Inflammatory macrophage (primary cell): ENCODE measurements at places on chromosomes 12 and 14.

GRCh38 chr14:83133981-83134645, 1600.5 kb upstream of the SEL1L start:
- DNase-seq: no peak

GRCh38 chr12:27635349-27635972, 60.8 kb upstream of the REP15 start:
- DNase-seq: peak; percentile 62

DNA sequence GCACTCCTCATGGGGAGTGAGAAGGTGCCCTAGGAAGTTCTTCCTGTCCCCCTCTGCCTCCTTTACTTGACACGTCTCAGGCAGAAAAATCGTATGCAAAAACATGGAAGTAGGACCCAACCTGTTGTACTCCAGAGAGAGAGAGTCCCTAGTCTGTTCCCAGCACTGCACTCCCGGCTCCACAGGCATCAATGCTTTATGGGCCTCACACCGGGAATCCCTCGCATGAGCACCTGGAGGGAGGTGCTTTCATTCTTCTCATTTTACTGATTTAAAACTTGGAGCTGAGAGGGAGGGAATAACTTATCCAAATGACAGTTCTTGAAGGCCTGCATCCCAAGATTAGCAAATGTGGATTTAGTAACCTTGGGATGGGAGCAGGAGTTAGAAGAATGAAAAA, 1101.4 kb downstream of the BCL11B start:
- no peak for DNase-seq

GRCh38 chr14:43308421-43309110, 1198.5 kb downstream of the FSCB start:
- no peak for DNase-seq

DNA sequence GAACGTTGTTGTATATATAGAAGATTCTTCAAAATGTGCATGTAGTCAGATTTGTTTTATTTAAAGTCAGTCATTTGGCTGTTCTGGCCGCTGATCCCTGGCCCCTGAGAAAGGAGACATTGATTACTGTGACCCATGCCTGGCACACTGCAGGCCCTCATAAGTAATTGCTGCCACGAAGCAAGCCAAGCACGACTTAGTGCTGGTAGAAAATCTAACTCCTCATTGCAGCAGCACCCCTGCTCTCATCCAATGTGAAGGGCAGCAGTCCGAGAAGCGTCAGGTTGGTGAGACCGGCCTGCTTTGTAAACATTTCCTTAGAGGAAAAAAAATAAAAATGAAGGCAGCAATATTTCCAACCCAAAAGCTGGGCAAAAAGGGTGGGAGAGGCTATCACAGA, 22.8 kb upstream of the TMTC2 start:
- DNase-seq: no peak

DNA sequence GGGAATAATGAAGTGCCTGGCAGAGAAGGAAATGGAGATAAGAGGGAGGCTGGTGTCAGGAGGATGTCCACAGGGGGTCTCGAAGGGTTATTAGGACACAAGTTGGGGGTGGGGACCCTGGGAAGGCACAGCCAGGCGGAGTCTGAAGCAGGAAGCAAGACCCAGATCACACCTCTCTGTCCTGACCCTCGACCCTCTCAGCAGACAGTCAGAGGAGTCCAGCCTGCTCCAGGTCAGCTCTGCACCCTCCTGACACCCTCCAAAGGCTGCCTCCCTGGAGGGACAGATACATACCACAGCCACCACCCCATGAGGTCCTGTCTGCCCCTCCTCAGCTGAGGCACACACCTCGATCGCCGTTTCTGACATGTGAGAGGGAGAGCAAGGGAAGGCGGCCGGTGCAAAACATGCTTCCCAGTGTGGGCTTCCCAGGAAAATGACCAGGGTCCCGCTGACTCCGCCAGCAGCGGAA, 9.0 kb downstream of the BCL11B start:
- no peak for DNase-seq

GRCh38 chr12:94962670-94963069, 40.8 kb downstream of the NDUFA12 start:
- DNase-seq: no peak

DNA sequence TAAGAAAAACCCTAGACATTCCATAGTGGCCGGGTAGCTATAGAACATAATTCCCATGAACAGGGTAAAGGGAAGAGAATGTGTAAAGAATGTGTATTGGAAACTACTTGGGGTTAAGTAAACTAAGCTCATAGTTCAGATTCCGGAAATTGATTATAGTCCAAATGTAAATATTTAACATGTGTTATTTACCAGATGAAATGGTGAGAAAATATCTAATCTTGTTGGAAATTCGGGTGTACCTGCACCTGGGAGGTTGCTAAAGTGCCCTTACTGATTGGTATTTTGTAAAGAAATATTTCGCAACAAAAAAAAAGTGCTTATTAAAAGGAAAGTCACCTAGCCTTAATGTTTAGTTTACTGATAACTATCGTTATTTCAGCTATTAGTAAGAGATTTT, 14.4 kb downstream of the RASSF9 start:
- DNase-seq: no peak

- DNase-seq: no peak
Observed at GRCh38 chr12:100490056-100490455, 16.4 kb downstream of the NR1H4 start.

- no peak for DNase-seq
Observed at GRCh38 chr12:12499909-12500604, 62.6 kb downstream of the DUSP16 start.

GRCh38 chr12:4240161-4240783, 33.3 kb upstream of the CCND2 start:
- no peak for DNase-seq

DNA sequence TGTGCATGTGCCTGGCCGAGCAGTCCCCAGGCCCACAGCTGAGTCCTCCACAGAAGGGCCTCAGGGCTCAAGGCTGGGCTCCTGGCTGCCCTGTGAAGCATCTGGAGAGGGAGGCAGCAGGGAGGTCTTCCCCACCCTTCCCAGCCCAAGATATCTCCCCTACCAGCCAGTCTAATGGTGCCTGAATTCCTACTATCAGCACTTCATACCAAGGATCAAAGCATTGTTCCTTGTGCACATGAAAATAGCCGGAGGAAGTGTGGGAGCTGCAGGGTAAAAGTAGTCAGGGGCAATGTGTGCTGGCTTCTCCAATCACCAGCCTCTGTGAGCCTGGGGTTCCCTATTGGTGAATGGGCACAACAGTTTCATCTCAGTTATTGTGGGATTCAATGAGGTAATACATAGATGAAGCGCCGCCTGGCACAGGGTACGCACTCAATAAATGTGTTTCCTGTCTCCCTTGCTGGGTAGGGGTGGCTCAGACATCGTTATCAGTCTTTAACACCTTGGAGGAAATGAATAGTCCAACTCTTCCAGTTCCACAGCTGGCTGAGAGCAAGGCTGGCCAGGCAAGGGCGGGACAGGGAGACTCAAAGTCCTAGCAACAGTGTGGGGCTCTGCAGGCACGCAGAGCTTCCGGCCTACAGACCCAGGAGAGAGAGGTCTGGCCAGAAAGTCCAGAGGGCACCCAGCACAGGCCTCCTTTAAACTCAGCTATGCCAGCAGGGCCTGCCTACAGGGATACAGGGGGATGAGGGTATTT, 39.1 kb upstream of the PNMA1 start:
- peak; percentile 62 for DNase-seq

DNA sequence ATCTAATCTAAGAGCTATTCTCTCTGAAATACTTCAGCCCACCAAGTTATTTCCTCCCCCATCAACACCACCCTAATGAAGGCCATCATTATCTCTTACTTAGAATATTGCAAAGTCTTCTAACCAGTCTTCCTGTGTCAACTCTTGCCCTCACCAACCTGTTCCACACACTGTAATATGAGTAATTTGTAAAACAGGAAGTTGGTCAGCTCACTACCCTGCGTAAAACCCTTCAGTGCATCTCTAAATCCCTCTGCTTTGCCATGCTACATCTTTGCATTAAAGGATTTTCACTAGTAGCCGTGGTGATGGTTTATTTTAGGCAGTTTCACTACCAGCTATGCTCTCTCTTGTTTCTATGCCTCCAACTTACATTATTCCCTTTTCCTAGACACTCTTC, 70.0 kb downstream of the KIF21A start:
- DNase-seq: no peak

GRCh38 chr14:97944380-97944779, 1147.2 kb downstream of the VRK1 start:
- DNase-seq: no peak

GRCh38 chr14:104678346-104678745, 11.1 kb upstream of the INF2 start:
- no peak for DNase-seq

DNA sequence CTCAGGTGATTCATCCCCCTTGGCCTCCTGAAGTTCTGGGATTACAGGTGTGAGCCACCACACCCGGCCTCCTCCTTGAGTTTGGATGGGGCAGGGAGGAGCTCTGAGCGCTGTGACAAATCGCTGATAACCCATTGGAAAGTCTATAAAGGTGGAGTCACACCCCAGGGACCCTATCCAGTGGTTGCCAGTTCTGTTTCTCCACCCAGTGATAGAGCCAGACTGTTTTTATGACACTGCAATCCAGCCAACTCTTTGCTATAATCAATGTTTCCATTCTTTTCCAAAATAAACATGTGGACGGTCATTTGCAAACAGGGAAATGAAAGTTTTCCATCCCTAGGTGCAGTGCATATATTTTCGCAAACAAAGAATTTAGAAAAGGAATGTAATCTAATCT, 142.0 kb upstream of the PELI2 start:
- DNase-seq: no peak

GRCh38 chr12:67909091-67909531, 80.1 kb upstream of the IFNG-AS1 start:
- no peak for DNase-seq

DNA sequence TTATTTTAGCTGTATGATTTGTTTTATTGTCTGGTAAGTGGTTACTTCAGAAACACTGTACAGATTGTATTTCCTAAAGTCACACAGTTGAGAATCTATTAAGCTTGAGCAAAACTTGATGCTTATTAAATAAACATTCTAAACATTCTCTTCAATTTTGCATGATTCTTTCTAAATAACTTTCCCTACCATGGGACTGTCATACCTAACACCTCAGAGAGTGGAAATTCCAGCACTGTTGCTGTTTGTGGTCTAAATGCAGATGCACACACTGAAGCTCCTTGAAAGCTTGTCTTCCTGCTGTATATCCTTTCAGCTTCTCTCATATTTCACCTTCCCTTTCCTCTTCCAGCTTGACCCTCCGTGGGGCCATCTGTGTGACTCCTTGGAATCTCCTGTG, 392.0 kb downstream of the LRIG3 start:
- DNase-seq: no peak

GRCh38 chr12:53498235-53498630, 1.0 kb downstream of the MAP3K12 start:
- DNase-seq: no peak

- no peak for DNase-seq
Observed at GRCh38 chr12:90510948-90511347, 444.0 kb downstream of the CCER1 start.

DNA sequence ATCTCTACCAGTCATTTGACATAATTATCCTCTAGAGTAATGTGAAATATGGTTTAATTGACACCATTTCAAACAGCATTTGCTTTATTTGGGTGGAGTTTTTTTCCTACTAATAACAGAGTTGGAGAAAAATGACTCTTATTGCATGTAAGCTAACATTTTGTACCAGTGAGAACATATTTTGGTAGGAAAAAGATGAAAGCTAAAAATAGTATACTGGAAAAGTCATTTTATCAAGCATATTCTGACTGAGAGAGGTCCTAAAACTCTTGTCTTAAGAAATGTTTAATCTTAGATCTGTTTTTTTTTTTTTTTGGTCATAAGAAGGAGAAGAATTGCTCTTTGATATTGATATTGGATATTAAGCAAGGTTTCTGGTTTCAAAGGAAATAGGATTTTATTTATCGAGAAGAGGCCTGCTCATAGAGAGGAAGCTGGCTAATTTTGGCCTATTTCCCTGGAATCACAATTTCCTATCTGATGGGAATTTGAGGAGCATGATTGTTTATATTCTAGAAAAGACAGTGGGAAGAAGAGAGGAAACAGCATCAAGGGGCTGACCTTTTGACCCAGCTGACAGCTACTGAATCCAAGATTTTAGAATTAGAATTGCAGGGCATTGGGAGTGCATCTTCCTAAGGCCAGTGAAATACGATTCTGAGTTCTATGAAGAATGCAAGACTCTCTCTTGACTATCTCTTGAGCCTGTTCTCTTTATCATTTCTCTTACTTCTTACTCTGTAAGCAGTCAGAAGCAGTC, 19.4 kb downstream of the OTOGL start:
- DNase-seq: no peak

DNA sequence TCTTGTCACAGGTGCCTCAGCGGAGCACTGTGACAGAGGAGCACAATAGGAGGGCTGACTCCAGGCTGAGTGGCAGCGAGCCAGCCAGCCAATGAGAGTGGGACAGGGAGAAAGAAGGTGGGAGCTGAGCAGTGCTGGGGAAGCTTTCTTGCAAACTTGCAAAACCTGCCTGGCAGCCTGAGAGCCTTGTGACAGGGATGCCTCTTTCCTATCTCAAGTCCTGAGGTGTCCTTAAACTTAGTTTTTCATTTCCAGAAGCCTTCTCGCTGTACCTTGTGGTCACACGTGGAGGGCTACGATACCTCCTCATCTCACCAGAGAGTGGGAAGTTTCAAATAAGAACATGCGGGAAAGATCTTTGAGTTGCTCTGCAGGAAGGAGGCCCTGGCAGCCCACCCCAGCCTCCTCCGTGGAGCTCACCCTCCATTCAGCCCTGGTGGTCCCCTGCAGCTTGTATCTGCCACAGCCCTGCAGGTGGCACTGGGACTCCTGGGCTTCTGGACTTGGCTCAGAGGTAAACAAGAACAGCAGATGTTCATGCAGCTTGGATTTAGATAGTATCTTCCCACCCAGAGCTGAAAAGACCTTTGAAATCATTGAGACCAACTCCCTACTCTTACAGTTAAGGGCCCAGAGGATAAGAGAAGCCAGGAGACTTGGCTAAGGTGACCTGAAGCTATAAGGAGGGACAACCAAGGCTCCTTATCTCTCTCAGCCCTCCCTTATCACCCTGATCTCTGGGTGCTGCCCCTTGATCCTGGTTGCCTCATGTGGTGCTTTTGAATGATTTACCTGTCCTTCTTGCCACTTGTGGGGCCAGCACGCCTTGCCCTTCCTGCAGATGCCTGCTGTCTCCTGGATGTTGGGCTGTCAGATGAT, 153.5 kb upstream of the MAX start:
- DNase-seq: no peak

GRCh38 chr12:47850153-47851084, 30.7 kb upstream of the HDAC7 start:
- no peak for DNase-seq

DNA sequence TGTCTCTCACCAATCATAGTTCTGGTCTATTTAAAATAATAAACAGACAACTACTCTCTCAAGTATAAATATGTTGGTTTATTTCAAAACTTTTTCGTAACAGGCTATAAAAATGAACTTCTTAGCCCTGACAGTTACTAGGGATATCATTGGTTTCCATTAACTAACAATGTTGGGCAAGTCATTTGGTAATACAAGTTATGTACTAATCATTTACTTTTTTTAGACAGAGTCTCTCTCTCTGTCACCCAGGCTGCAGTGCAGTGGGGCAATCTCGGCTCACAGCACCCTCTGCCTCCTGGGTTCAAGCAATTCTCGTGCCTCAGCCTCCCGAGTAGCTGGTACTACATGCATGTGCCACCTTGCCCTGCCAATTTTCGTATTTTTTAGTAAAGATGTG, 14.6 kb upstream of the KANSL2 start:
- no peak for DNase-seq

GRCh38 chr12:57940915-57941164, 527 bp upstream of the ATP23 start:
- DNase-seq: no peak
